ENCODE measurements at places on chromosomes 6 and 20.

DNA sequence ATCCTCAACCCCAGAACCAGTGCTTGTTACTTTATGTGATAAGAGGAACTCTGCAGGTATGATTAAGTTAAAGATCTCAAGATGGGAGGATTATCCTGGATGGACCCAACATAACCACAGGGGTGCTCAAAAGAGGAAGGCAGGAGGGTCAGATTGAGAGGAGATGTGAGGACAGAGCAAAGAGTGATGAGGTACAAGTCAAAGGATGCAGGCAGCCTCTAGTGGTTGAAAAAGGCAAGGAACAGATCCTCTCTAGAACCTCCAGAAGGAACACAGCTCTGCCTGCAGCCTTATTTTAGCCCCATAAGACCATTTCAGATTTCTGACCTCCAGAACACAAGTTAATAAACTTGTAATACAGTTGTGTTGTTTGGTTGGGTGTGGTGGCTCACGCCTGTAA is 41.2 kb downstream of the PDSS2 start:
- no peak for DNase-seq

DNA sequence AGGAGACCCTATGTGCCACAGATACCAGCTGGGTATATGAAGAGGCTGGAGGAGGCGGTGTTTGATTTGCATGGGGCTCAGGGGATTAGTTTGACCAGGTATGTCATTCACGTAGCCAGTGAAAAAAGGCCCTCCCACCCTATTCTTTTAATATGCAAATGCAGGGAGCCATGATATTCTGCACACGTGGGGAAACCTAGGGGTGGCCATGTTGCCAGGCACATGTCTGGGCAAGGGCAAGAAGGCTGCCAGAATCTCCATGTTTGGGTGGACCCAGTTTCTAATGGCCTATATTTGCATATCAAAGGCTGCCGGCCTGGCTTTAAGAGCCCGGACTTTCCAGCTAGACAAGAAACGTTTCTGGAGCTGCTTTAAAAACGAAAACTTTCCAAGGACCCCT is 60.4 kb downstream of the SOX4 start:
- no peak for DNase-seq

- no peak for DNase-seq
Observed at GRCh38 chr6:21123507-21124436, 469.8 kb upstream of the SOX4 start.

GRCh38 chr6:113805173-113805790 is 51.9 kb upstream of the MARCKS start:
- no peak for DNase-seq

DNA sequence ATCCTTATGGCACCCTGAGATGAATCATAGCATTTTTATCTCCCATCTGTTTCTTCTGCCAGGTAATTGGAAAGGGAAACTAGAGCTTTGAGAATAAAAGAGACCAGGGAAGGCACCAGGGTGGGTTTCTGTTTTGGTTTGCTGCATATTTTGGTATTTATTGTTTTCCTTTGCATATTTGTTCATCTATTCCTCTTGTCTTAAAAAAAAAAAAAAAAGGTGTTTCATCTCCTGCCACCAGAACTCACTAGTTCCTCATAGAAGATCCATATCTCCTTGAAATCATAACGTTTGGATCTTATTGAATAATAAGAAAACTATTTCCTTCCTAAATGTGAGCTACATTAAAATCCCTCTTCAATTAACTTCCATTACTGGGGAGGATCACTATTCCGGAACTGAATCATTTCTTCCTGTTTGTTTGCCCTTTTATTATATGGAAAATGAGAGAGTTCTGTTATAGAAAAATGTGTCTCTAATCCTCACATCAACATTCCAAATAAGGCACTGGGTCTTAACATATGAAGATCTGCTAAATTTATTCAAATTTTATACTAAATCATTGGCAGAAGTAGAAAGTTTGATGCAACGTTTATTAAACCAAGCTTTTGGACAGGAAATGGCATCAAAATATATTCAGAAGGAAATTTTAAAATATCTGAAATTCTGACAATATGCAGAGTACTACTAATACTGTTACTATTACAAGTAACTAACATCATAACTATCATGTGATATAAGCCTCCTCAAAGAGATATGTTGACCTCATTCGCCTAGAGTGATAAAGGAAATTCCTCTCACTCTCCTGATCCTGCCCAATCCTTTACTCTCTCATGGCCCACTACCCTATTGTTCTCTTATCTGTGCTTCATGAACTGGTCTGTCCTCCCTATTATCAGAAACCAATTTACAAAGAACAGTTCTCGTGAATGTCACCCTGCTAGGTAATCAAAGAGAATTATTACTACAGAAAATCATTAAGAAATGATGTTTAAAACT is 229.4 kb upstream of the RSPO3 start:
- DNase-seq, result no peak

DNA sequence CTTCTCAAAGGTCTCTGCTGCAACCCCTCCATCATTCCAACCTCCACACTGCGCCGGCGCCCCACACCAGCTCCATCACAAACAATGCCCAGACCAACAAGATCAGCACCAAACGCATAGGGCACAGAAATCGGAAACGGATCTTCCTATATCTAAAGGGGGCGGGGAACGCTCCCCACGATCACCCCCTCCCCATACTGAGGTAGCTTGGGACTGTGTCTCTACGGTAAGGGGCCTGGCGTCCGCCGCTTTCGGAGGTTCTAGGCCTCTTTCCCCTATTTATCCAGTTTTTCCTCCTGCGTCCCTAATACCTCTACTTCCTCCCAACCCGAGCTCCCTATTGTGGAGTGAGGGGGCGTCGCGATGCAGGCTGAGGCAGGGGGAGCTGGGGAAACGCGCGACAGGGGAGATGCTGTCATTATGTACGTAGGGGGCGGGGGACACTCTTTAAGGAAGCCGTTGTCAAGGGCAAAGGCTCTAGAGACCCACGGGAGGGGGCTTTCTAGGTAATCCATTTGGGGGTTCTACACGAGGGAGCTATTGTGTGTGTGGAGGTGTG is 909 bp downstream of the DNAAF9 start:
- DNase-seq, result no peak

- no peak for DNase-seq
Observed at GRCh38 chr6:30656513-30656912, 9.6 kb downstream of the C6orf136 start.

GRCh38 chr20:63129376-63129965 is 86.5 kb downstream of the YTHDF1 start:
- DNase-seq, result no peak

GRCh38 chr6:144149894-144150709 is at the start of gene STX11:
TSS of gene STX11 (plus strand) at chr6:144150517. CDS start at chr6:144186628, 36,111 bp downstream.
- DNase-seq, result peak; percentile 41

DNA sequence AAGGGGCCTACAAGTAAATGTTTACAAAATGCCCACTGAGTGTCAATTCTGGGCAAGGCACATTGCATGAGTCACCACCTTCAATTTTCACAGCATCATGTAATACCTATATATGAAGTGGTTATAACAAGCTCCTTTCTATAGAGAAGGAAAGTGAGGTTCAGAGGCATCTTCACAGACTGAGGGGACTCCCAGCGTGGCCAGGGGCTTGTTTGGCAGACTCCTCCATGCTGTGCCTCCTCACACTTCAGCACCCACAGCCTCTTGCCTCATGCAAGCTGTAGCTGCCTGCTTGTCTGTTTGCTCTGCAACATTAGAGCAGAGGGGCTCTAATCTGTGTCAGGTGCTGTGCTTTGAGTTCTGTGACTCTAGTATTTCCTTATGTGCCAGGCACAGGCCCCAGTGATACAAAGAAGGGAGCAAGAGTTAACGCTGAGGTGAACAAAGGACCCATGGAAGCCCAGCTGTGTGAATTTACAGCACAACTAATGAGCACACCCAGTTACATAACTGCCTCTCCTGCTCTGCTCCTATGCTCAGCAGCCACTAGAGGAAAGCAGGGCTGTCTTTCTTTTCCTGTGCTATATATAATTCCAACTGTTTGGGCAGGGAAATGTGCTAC is 72.3 kb downstream of the ZHX3 start:
- DNase-seq, result no peak

- DNase-seq, result no peak
Observed at GRCh38 chr20:34579191-34579978, 20.9 kb downstream of the MAP1LC3A start.

GRCh38 chr6:12137480-12137879 is 125.4 kb downstream of the HIVEP1 start:
- no peak for DNase-seq

- DNase-seq, result no peak
Observed at GRCh38 chr6:6725468-6726209, 137.1 kb downstream of the LY86 start.

DNA sequence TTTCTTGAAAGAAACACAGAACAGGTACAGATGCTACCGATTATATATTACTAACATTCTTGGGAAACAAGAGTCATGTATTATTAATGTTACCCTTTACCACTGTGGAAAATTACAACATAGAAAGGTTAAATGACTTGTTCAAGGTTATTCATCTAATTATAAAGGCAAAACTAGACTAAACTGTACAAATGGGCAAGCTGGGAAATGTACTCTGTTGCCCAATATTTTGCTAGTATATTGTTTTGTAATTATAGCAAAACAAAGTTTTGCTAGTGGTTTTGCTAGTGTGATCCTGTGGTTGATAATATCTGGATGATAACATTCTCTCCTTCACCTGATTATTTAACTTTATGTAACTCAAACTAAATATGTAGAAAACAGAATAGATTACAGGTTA is 96.5 kb downstream of the TINAG start:
- DNase-seq, result no peak

DNA sequence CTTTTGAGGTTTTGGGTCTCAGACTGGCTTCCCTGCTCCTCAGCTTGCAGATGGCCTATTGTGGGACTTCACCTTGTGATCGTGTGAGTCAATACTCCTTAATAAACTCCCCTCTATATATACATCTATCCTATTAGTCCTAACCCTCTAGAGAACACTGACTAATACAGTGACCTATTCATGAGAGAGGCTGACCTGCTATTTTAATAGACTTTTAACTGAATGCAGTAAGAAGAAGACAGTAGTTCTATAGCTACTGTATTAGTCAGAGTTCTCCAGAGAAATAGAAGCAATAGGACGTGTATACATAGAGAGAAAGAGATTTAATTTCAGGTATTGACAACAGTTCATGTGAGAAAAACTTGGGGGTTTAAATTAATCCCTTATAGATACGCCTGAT is 53.3 kb upstream of the SMLR1 start:
- no peak for DNase-seq

GRCh38 chr6:127131772-127132376 is 13.4 kb downstream of the RSPO3 start:
- DNase-seq, result no peak

DNA sequence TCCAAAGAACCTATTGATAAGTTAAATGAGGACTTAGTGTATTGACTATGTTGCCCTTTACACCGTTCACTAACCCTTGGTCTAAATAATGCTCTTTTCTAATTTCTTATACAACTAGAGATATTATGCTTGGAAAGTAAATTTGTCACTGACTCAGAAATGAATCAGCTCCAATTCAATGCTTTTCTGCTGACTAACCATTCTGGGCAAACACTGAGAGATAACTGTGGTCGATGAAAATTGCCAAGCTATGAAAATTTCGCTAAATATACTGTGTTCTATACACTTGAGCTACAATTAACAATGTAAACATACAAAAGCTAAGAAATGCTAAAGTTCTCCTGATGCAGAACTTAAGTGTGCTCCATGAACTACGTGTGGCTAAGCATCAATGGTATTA is 23.1 kb upstream of the FBXO9 start:
- no peak for DNase-seq

DNA sequence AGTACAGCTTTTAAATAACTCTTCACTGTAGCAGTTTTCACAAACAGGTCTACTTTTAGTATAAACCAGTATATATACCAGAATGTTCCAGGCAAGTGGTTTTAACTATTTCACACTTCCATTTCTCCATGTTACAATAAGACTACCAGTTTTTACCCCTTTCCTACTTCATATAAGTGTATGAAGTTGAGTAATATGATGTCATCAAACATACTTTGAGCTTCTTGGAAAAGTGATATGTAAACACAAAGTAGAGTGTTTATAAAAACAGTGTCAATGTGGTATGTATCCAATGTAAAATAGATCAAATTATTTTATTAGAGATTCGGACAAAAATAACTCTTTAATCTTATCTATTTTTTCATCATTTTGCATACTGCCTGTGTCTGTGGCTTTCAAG is 2.5 kb upstream of the PAQR8 start:
- DNase-seq, result no peak

- no peak for DNase-seq
Observed at GRCh38 chr6:52590152-52590891, 13.5 kb upstream of the TRAM2 start.

GRCh38 chr20:63045991-63046390 is 39.2 kb upstream of the BHLHE23 start:
- DNase-seq, result no peak

- DNase-seq, result no peak
Observed at GRCh38 chr20:4912380-4913142, 88.7 kb downstream of the SLC23A2 start.

DNA sequence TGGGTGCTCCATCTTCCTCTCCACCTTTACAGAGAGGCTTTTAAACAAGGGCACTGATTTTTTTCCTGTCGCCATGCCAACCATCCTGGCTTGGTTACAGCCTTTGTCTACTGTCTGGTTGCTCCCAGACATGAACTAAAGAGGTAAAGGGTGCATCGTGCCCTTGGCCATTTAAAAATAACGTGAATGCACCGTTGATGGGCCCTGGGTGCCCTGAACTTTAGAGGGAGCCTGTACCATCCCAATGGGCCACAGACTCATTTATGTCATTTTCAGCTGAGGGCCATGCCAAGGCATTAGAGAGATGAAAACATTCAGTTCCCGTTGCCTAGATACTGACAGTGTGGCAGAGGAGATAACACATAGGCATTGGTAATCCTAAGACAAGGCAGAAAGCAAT is 23.3 kb downstream of the TMC2 start:
- DNase-seq, result no peak

DNA sequence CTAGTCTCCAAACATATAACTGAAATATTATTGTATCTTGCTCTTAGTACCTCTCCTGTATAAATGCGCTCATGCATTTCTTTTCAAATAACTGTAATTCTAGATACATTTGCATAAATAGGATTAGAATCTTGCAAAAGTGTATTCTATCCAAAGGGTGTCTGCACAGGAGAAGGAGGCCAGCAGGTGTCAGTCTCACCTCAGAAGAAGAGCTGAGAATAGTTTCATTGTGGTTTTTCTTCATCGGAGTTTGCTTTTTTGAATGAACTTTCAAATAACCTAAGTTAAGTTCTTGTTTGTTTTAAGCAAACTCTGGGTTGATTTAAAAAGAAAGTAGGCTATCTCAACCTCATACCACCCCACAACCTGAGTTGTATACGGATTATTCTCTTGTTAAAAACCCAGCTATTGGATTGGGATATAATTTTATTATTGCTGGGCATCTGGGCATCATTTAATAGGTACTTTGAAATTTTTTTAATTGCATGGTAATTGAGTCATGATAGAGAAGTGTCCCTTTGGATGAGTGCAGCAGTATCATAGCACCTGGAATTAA is 125.0 kb upstream of the MLIP start:
- DNase-seq, result no peak

- DNase-seq, result no peak
Observed at GRCh38 chr20:53750827-53751619, 157.4 kb upstream of the ZNF217 start.

- DNase-seq, result no peak
Observed at GRCh38 chr6:43779852-43780236, 9.8 kb downstream of the VEGFA start.

GRCh38 chr6:3358413-3359100 is 98.3 kb downstream of the SLC22A23 start:
- no peak for DNase-seq

All from stimulated activated CD8-positive, alpha-beta memory T cell treated with anti-CD3 and anti-CD28 coated beads, Interleukin-7, amount 100 ng/mL, for 1 hour (primary cell).